Endodermal cell (in vitro differentiated cells): ENCODE measurements at places on chromosomes 1 and 21.

DNA sequence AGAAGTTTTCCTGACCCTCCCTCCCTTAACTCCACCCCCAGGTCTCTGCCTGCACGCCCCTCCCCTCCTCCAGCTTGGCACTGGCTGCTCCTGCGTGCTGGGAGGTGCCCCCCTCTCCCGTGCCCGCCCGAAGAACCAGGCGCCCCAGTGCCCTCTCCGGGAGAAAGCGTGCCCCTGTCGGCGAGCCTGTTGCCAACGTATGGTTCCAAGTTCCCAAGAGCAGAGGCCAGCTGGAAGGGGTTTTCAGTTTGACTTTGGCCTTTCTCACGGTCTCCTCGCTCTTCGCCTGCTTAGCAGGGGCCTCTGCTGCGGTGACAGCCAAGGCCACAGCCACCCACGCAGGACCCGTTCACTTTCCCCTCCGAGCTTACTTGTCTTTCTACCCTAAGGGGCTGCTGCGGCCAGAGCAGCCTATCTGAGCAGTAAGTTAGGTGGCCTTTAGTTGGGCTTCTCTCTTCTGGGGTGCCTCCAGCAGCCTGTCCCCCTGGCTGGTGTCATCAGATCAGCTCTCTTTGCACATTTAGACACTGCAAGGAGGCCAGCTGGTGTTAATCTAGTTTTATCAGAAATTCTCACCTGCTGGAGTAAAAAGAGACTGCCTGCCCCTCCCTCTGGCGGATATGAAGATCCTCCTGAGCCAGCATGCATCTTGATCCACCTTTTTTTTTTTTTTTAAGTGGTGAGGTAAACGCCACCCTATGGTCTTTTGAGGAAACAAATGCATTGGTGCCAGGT lies 1.5 kb downstream of the STUM start:
- DNase-seq = peak; percentile 78
- H3K27ac ChIP-seq = no peak overlapping the region

DNA sequence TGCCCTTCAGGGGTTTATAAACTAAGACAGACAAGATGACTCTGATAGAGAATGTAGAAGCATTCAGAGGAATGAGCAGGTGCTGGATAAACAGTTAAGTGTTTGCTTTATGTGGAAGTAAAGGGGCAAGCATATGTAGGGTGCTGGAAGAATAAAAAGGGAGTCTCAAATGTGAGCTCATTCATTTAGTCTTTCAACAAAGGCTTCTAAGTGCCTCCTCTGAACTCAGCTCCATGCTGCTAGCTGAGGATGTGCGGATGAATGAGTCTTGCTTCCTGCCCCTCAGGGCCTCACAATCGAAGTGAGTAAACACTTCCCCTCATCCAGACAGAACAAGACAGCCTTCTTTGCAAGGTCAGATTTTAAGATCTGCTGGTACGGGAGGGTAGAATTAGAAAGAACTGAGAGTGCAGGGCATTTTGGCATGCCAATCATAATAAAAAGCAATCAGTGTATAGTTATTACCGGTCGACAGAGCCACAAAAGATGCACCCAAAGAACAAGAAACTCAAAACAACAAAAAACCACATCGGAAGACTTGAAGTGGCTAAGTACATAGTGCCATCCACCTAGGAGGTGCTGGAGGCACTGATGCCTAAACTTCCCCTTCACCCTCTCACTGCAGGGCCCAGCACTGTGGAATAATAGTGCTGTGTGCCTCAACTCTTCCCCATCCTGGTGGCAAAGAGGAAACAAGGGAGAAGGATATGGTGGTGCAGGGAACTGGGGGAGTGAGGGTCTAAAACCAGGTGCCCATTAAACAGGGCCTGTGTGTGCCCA lies 69.8 kb downstream of the TNR start:
- no peaks in the 10 kb centered on the region for H3K27me3 ChIP-seq
- H3K4me3 ChIP-seq = no peak overlapping the region
- H3K27ac ChIP-seq = peak overlapping the region; percentile 34
- H3K4me1 ChIP-seq = peaks cover 9% of the 10 kb centered on the region

- DNase-seq = peak; percentile 61
- H3K27ac ChIP-seq = no peak overlapping the region
- peaks cover 3% of the 10 kb centered on the region for H3K4me1 ChIP-seq
- H3K4me3 ChIP-seq = peak overlapping the region; percentile 77
Observed at GRCh38 chr1:217088521-217089284, 365.5 kb upstream of the ESRRG start.

DNA sequence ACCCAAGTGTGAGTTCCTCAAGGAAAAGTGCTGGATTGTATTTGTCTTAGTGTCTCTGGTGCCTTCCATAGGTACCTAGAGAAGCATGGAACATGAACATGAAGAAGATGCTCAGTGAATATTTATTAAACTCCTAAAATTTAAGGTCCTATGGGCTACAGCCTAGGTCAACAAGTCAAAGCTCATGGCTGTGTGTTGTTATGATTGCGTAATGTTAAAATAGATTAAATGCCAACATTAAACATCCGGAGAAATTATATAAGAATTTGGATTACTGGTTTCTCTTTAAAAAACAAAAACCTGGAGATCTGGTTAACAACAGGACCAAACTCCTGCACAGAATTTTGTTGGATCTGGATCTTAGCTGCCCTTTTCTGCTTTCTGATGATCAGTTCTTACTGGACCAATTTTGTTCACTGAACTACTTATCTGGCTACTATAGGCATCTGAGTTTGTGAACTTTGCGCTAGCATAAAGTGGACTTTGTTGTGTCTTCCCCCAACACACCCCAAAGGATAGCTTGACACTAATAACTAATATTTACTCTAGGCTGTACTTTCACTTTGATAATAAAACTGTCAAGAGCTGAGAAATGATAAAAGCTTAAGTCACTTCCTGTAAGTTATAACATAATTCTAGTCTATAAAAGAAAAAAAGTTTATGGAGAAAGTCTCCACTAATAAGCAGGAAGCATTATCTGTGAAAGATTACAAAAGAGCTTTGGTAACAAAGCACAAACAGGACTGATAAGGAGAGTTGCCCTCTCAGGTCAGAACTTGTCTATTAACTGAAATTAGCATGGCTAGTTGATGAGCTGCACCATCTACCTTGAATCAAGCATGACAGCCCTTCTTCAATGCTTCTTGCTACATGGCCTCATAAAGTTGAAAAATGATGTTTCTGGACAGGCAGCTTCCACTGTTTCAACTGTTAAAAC lies 20.7 kb downstream of the F5 start:
- H3K27ac ChIP-seq = no peak overlapping the region
- H3K4me3 ChIP-seq = no peak overlapping the region
- peaks cover 30% of the 10 kb centered on the region for H3K27me3 ChIP-seq
